ENCODE measurements at places on chromosomes 6 and 20. TPM values are rescaled to one million over a fixed set of nuclear protein-coding genes. Genes with fewer than 3 reads are reported as not detected.

Gene ITCH
- total RNA-seq, result 55.9 TPM

Gene ADGRF4
- not detected for total RNA-seq

Gene EYA4
- total RNA-seq, result not detected

Gene CAP2
- 11.5 TPM for total RNA-seq

Gene SLC17A1
- not detected for total RNA-seq

Data from H9 (cell line).